ENCODE measurements at places on chromosomes 2 and 18.

DNA sequence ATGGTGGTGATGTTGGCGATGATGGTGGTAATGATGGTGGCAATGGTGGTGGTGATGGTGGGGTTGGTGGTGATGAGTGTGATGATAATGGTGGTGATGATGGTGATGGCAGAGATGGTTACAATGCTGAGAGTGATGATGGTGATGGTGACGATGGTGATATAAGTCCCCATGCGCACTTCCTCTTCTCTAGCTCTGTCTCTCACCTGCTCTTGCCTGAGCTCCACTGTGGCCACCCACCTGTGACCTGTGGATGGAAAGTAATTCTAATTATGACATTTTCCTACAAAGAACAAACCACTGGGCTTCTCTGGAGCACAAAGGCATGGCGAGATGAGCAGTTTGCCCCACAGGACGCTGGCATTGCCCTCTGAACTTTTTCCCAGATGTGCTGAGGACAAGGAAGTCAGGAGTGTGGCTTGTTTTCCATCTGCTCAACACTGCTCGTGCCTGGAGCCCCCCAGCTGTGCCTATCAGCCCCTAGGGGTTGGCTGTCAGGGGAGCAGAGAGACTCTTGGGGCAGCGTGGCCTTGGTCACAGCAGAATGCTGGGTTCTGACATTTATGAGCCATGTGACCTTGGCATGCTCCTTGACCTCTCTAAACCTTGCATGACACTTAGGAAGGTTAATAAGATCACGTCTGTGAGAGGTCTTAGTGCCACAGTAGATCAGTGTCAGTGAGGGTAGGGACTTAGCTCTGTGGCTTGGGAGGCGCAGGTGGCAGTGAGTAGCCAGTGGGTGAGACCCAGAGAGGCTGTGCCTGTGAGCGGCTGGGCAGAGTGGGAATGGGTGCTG lies 68.4 kb downstream of the RRM2 start:
- DNase-seq, result no peak

DNA sequence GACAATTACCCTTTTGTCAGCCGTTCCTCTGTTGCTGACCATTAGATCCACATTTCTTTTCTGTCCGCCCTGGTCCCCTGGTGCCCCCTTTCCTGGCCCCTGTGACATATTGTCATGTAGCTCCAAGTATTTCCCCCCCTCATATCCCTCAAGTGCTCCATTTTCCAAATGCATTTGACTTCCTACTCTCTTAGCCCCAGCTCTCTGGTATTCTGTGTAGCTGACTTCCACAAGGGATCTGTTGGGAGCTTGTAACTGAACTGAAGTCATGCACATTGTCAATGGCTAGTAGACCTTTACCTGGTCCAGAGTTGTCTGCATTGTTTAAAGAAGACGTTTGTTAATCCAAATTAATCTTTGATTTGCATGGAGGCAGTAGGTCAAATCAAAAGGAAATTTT lies 34.8 kb downstream of the LIPG start:
- no peak for DNase-seq

DNA sequence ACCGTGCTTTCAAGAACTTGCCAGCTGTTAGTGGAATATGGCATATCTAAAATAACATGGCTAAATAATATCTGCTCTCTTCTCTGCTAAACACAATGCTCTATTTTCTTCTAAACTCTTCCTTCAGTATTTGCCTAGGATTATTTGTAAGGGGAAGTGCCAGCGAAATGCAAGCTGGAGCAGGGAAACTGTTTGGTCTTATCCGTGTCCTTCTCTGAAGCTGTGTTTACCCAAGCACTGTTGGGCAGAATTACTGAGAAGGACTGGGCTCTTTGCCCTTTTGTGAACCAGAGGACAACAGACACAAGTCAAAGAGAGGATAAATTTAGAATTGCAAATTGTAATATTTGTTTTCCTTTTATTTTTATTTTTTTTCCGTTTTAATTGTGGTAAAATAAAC lies 23.6 kb downstream of the CPO start:
- DNase-seq, result no peak

- no peak for DNase-seq
Measured at GRCh38 chr2:215365184-215365658, 53.4 kb downstream of the ATIC start.

GRCh38 chr2:70932631-70933230 lies 3.0 kb upstream of the ATP6V1B1 start:
- DNase-seq, result no peak

Measured in activated CD8-positive, alpha-beta memory T cell treated with anti-CD3 and anti-CD28 coated beads for 48 hours (primary cell).